ENCODE measurements at places on chromosomes 5 and 9.
A peak's percentile ranks its signal among the peaks of the same experiment; 100 is the strongest.

DNA sequence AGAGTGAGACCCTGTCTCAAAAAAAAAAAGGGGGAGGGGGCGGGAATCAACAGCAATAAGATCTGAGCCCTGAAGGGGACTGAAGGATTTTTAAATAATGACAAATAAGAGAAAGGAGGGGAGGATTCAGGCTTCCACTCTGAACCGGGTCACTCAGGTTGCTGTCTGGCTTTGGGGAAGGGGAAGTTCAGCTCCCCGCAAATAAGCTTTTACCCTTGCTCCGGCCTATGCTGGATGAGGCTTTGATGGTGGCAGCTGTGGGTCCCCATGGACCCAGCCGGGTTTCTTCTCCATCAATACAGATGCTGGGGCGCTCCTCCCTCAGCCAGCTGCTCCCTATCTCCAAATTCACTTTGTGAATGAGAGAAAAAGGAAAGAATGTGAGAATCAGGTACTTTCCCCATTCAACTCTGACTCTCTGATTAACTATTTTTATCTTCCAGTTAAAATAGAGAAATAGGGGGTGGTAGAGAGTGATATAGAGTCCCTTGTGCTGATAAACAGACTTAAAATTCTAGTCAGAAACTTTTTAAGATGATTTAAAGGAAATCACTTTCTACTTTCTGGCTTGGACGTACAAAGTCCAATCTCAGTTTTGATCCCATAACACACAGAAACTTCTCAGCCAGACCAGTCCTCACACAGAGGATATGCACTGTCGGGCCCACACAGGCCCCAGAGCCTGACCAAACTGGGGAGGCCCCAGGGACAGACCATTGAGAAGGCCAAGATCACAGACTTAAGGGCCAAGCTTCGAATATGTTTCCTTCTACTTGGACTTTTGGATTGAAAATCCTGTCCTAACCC lies 39.6 kb downstream of the C5orf15 start:
- no peak for DNase-seq

GRCh38 chr5:94640176-94640575 lies 21.7 kb downstream of the SLF1 start:
- no peak for DNase-seq

DNA sequence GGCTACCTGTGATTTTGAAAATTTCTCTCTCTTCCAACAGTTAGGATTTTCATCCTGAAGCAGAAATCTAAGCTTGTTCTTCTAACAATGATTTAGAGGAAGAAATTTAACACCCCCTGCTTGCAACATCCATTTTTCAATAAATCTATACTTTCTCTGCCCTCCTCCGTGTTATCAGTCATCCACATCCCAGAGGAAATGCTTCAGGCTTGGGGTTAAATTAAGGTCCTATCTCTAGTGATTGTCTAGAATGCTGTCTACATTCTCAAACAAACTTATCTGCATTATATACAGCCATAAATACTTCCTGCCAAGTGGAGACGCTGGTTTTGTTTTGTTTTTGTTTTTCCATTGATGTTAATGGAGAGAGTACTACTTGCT lies 371.0 kb downstream of the CSNK1G3 start:
- no peak for DNase-seq

DNA sequence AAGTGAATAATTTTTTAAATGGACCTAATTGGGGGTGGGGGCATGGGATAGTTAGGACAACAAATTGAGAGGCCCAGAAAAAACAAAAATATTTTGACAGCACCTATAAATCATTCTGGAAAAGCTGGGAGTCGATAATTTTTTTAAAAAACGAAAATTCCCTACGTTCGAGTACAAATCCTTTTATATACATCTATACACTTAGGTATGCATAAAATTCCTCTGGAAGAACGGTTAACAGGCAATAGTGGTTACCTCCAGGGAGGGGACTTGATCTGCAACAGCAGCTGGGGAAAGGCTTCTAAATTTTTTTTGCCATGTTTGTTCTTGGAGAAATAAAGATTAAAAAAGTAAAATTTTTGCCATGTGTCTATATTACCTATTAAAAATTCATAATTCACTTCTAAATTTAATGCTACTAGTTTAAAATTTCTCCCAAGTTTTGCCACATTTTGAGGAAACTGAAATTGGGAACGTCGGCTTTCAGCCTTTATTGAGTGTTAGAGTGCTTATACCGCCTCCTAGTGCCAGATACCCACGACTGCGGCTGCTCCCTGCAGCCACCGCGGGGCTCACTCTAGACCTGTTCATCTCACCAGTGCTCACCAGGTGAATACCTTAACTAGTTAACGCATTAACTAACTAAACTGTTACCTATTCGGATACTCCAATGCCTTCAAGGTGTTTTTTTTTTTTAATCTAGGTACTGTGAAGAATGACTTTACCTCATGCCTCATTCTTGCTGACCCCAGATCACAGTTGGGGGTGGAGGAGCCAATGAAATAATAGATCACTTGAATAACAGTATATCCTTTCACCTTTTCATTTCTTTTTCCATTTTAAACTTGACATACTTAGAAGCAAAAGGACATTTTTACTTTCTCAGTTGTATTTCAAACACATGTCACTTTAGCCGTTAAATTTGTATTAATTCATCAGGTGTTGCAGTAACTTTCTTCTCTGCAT lies 1.8 kb upstream of the BHMT start:
- DNase-seq, result no peak

GRCh38 chr5:20469792-20470191 lies 481.8 kb upstream of the CDH18 start:
- DNase-seq, result no peak

GRCh38 chr5:136080483-136081216 lies 51.9 kb downstream of the TGFBI start:
- DNase-seq, result peak; percentile 84

Measured in HFFc6 (cell line).